T-cell (primary cell): ENCODE measurements at places on chromosomes 7 and 10. TPM values are rescaled to one million over a fixed set of nuclear protein-coding genes. Genes with fewer than 3 reads are reported as not detected.

GRCh38 chr10:77800320-77800719 lies 126.2 kb downstream of the DLG5 start:
- peaks cover 11% of the 10 kb centered on the region for H3K4me1 ChIP-seq
- H3K27me3 ChIP-seq, result no peaks in the 10 kb centered on the region
- H3K36me3 ChIP-seq, result peaks cover 4% of the 10 kb centered on the region
- no peak for DNase-seq
- H3K27ac ChIP-seq, result no peak overlapping the region

GRCh38 chr10:101774589-101775272 lies 1.2 kb downstream of the FGF8 start:
- H3K27ac ChIP-seq, result no peak overlapping the region
- H3K4me1 ChIP-seq, result peaks cover 9% of the 10 kb centered on the region
- H3K27me3 ChIP-seq, result peaks cover 88% of the 10 kb centered on the region
- no peak for DNase-seq
- H3K36me3 ChIP-seq, result no peaks in the 10 kb centered on the region

DNA sequence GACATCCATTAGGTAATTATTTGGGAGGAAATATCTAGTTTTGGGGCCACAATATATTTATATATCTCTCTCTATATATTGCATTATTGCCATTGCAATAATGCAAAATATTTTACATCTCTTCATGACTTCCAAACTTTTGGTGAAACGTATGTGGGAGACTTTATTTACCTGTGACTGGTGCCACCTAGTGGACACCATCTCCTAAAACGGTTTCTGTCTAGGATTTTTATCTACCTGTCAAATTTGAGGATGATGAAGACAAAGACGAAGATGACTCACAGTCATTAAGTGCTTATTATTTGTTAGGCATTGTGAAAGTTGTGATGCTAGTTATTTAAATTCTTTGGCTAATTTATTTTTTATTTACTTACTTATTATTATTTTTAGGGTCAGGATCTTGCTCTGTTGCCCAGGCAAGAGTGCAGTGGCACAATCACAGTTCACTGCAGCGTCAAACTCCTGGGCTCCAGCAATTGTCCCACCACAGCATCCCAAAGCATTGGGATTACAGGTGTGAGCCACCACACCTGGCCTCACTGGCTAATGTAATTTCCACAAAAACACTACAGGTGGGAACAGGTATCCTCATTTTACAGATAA lies 18.7 kb upstream of the CBLL1 start:
- DNase-seq, result no peak
- no peaks in the 10 kb centered on the region for H3K36me3 ChIP-seq
- H3K27ac ChIP-seq, result no peak overlapping the region
- peaks cover 2% of the 10 kb centered on the region for H3K27me3 ChIP-seq
- H3K4me3 ChIP-seq, result no peak overlapping the region

DNA sequence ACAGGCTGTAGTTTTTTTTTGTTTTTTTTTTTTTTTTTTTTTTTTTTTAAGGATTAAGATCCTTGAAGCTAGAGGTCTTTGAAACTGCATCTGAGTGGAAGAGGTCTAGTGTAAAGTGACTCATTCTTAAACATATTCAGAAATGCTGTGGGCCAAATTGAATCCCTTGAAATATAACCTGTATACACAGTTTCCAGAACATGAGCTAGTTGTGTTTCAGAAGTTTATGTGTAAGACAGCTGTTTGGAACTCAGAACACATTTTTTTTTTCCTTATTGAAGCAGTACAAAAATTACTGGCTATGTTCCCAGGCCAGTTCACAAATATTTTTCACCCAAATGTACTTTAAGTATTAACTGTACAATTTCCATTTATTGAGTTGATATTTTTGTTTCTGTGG lies 67.9 kb downstream of the PPP1R9A start:
- no peaks in the 10 kb centered on the region for H3K27me3 ChIP-seq
- no peak overlapping the region for H3K27ac ChIP-seq
- no peak for DNase-seq
- no peaks in the 10 kb centered on the region for H3K36me3 ChIP-seq

GRCh38 chr7:16234493-16235146 lies 186.7 kb downstream of the CRPPA start:
- no peak overlapping the region for H3K27ac ChIP-seq
- no peak overlapping the region for H3K4me3 ChIP-seq
- peaks cover 2% of the 10 kb centered on the region for H3K4me1 ChIP-seq

DNA sequence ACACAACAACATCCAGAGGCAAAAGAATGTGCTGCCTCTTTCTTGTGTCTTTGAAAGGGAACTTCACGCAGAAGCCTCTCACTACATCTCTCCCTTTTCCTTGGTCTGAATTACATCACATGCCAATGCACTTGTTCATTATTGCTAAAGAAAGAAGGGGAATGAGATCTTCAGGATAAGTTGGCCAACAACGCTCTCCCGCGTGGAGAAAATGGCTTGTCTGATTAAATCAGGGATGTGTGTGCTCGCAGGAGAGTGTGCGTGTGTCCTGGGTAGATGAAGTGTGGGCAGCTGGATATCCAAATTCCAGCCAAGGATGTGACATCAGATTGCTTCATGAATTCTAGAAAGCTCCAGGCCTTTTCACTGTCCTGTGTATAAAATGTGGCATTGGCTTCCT lies 541.6 kb upstream of the FZD8 start:
- H3K27me3 ChIP-seq, result no peaks in the 10 kb centered on the region
- H3K36me3 ChIP-seq, result no peaks in the 10 kb centered on the region
- no peak overlapping the region for H3K4me3 ChIP-seq

The CCDC3 gene
- total RNA-seq, result 0.16 TPM

The CNNM1 gene
- 0.25 TPM for total RNA-seq

The GRM3 gene
- total RNA-seq, result not detected

The TRIM50 gene
- not detected for total RNA-seq
